ENCODE measurements at places on chromosomes 4 and X.
A peak's percentile ranks its signal among the peaks of the same experiment; 100 is the strongest.

DNA sequence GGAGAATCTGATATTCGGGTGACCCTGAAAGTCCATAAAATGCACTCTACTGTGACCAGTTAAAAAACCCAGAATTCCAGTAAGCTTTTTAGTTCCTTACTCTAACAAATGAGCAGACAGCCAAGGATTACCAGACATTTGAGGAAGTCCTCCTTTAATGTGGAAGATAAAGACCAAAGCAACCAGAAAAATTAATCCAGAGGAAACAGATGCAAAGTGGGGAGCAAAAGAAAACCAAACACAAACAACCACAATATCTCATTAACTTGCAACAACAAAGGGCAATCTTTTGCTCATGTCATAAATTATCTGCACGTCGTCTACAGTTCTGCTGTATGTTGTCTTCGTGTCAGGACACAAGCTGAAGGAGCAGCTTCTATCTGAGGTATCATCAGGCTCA lies 164.4 kb downstream of the PJA1 start:
- DNase-seq, result no peak

DNA sequence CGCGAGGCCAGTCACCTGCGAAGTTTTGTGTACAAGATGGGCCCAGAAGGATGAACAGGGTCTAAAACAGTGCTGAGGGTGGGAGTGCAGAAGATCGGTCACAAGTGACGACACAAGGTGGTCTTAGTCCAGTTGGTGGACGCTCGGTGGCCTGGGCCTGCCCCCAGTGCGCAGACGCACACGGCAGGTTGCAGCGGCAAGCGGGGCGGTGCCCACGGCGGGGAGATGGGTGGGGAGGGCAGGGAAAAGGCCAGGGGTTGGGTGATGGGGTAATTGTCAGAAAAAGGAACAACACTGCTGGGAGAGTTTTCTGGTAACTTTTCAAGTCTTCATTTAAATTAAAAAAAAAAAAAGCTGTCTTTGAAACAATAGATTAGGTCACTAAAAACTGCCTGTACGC lies 1.0 kb upstream of the PRDX4 start:
- DNase-seq, result no peak

DNA sequence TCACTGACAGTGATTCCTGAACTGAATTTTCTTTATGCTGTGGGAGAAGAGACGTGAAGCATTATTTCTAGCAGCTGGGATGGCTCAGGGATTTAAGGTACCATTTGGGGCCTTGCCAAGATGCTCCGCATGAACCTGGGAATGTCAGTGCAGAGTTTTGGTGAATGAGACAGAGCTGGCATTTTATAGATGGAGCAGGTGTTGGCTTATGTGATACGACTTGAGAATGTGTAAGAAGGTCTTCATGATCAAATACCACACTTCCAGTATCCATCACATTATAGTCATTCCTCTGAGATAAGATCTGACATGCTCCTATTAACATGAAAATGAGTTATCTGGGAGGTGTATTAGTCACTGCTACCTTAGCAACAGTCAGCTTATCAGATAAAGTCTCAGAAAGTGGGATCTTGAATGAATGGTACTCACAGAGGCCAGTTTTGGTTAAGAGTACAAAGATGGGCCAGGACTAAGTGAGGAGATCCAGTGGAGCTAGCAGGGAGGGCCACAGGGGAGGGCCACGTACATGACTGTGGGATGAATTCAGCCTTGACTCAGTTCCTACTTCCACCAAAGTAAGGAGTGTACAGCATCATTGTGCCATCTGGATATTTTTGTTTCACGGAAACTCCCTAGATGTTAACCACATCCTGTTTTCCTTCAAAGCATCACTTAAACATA lies 116.7 kb downstream of the SPCS3 start:
- DNase-seq, result peak; percentile 49

DNA sequence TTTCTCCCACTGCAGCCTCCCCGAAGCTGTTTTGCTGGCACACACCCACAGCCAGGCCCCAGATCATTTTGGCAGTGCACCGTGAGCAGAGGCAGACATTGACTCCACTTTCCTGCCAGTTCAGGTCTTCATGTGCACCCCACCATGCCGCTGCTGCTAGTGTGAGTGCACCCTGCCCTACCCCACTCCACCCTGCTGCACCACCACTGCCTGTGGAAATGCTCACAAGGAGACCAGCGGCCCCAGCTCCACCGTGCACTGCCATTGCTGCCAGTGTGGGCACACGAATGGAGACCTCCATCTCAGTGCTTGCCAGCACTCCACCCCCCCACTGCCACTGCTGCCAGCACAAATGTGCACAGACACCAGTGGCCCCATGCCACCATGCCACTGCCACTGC lies 277.6 kb upstream of the ZC4H2 start:
- no peak for DNase-seq

GRCh38 chr4:83219344-83220331 lies 65.0 kb downstream of the COQ2 start:
- no peak for DNase-seq

DNA sequence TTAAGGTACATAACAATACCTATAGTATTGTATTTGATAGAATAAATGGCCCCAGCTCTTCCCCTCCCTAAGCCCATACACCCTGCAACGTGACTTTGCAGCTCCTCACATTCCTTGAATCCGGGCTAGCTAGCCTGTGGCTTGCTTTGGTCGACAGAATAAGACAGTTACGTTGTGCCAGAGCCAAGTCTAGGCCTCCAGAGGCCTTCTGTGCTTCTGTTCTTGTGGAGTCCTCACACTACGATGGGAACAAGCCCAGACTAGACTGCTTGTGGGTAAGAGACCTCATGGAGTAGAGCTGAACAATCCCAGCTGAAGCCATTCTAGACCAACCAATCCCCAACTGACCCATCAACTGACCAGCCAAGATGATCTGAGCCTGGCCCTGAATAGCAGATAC lies 102.4 kb upstream of the PLAC1 start:
- DNase-seq, result no peak

- DNase-seq, result no peak
These were observed 28.4 kb downstream of the GAGE1 start for GRCh38 chrX:49627086-49627777.

DNA sequence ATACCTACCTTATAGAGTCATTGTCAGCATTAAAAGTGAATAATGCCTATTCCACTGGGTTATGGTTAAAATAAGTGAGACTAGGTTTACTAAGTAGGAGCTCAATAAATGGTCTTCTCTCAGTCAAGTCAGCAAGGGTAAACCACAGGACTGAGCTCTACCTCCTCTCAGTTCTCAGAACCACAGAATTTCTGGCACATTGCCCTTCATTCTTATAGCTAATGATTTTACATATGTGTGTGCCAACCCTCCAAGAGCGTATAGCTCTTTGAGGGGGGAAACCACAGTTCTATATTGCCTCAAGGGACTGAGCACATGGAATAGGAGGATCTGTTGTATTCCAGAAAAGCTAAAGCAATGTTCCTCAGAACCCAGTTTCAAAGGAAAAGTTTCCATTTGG lies 124.8 kb downstream of the ATG4A start:
- DNase-seq, result no peak

GRCh38 chr4:162229670-162230069 lies 65.9 kb upstream of the FSTL5 start:
- DNase-seq, result no peak

DNA sequence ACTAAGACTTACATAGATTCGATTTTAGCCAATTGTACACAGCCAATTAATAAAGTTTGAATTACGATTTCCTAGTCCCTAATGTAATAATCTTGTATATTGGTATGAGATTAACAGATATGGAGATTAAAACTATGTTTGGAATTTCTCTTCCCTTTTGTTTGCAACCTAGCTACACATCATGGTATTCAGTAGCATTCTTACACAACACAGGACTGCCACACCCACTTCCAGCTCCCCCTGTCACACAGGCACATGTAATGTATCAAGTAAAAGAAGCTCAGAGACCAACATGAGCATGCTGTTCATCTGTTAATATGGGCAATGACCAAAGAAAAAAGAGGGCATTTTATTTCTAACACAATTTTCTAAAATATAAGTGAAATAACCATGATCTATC lies 12.8 kb downstream of the SLC6A14 start:
- no peak for DNase-seq

GRCh38 chr4:61997831-61998230 lies 797.7 kb downstream of the ADGRL3 start:
- no peak for DNase-seq

- DNase-seq, result peak; percentile 24
These were observed 61.3 kb downstream of the SH3RF1 start for GRCh38 chr4:169209388-169209883.

- DNase-seq, result no peak
These were observed 57.3 kb downstream of the SLC7A11 start for GRCh38 chr4:138184886-138185285.

DNA sequence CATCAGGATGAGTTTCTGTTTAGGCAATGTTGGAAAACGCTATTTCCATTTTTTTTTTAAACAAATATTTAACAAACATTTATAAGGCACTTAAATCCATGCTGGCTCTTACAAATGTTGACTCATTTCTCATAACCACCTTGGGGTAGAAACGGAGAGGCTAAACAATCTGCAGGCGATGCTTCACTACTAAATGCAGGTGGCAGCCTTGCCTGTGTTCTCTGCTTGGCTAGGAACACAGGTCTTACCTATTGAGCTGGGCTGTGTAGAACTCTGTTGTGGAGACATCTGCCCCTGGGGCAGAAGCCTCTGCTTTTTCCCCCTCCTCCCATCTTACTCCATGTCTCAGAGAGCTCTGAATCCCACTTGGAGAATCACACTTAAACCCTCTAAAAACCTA lies 1.4 kb upstream of the CXCL1 start:
- DNase-seq, result peak; percentile 80

DNA sequence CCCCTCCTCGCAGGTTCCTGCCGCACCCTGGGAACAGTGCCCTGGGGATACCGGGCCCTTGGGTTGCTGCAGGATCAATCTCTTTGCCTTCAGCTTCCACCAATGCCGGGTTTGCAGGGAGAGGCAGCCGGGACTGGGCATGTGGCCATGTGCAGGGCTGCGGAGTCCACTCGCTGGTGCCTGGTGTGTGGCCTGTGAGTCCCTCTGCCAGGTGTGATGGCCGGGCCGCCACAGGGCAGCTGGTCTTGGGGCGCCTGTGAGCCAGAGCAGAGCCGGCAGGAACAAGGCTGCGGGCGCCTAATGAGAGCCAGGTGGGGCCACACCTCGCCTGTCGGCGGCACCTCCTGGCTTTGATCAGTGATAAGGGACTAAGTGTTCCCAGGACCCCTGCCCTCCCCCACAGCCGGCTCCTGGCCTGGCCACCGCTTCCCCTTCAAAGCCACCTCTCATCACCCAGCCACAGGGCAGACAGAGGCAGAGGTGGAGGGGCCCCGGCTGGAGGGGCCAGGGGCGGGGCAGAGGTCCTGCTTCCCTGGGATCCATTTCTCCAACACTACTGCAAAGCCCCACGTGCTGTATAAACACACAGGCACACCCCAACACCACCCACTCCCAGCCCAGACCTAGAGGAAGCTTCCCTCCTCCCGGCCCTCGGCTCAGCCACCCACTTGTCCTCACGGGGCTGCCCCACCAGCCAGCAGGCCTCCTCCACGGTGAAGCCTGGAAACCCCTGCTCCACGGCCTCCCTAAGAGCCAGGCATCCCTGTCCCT lies 132.7 kb downstream of the CPZ start:
- DNase-seq, result no peak

Data from LoVo (cell line).